ENCODE measurements at places on chromosomes 3 and 15. TPM values are rescaled to one million over a fixed set of nuclear protein-coding genes. Genes with fewer than 3 reads are reported as not detected.

ZNF620 gene
- total RNA-seq = 1.5 TPM

PDE12 gene
- total RNA-seq = 25.0 TPM

ZPLD1 gene
- not detected for total RNA-seq

HTR3E gene
- total RNA-seq = not detected

BCHE gene
- total RNA-seq = 9.5 TPM

TCTA gene
- 22.9 TPM for total RNA-seq

ALDH1A3 gene
- total RNA-seq = 217 TPM

POPDC2 gene
- total RNA-seq = not detected

TMEM41A gene
- 9.4 TPM for total RNA-seq

CCDC9B gene
- total RNA-seq = 8.5 TPM

TRIM42 gene
- total RNA-seq = not detected

KLHL40 gene
- total RNA-seq = not detected
